Activated CD4-positive, alpha-beta T cell treated with anti-CD3 and anti-CD28 coated beads for 1 hour (primary cell): ENCODE measurements at places on chromosomes 6 and 20.

DNA sequence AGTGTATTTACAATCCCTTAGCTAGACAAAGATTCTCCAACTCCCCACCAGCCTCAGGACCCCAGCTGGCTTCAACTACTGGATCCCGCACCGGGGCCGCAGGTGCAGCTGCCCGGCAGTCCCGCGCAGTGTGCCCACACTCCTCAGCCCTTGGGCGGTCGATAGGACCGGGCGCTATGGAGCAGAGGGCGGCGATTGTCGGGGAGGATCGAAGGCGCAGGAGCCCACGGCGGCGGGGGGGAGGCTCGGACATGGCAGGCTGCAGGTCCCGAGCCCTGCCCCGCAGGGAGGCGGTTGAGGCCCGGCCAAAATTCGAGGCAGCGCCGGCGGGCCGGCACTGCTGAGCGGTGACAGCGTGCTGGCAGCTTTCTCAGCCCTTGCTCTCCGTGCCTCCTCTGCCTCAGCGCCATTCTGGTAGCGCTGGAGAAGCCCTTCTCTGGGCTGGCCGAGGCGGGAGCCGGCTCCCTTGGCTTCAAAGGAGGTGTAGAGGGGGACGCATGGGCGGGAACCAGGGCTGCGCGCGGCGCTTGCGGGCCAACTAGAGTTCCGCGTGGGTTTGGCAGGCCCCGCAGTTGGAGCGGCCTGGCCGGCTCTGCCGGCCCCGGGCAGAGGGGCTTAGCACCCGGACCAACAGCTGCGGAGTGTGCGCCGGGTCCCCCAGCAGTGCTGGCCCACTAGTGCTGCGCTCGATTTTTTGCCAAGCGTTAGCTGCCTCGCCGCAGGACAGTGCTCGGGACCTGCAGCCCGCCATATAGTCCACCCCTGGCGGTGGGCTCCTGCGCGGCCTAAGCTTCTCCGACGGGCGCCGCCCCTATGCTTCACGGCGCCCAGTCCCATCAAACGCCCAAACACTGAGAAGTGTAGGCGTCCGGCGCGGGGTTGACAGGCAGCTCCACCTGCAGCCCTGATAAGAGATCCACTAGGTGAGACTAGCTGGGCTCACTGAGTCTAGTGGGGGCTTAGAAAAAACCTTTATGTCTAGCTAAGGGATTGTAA lies 32.4 kb upstream of the KIF13A start:
- no peak for DNase-seq

- no peak for DNase-seq
These were observed 5.6 kb upstream of the TREML4 start for GRCh38 chr6:41222513-41222912.

DNA sequence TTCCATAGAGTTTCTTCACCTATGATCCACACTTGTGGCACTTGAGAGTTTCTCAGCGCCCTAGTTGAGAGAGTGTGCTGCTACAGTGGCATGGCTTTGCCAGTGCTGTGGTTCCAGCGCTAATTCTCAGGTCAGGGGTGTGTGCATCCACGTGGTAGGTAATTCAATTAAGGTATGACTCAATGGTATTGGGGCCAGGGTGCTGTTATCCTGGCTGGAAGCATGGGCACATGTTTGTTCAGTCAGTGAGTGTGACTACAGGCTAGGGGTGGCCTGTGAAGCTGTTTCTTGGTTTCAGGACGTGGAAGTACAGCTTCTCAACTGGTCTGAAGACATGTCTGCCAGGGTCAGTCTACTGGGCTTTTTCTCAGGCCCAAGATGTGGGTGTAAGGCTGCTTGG lies 3.0 kb upstream of the SEMG2 start:
- DNase-seq = no peak

GRCh38 chr6:159056003-159056402 lies 11.2 kb upstream of the TAGAP start:
- no peak for DNase-seq

DNA sequence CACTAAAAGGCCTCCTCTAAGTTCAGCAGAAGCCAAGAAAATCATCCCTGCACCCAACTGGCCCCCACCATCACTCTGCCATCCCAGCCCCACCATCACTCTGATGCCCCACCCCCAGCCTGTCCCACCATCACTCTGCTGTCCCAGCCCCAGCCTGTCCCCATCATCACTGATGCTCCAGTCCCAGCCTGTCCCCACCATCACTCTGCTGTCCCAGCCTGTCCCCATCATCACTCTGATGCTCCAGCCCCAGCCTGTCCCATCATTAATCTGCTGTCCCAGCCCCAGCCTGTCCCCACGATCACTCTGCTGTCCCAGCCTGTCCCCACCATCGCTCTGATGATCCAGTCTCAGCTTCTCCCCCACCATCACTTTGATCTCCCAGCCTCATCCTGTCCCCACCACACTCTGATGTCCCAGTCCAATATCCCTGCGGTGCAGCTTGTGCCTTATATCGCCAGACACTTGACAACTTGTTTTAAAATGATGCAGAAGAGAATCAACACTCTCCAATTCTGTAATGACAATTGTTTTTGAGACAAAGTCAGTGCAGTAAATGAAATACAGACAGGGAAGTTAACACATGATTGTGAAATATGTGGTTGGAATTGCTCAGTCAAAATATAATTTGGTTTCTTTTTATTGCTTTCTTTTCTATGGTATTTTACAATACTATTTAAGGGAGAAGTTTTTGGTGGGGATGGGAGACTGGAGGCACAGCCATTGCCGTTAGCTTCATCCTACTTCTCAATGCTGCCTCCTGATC lies 100.8 kb downstream of the TNFAIP3 start:
- no peak for DNase-seq

- DNase-seq = no peak
These were observed 125.6 kb downstream of the CDC5L start for GRCh38 chr6:44512868-44513741.

GRCh38 chr20:44981736-44982406 lies 15.6 kb downstream of the STK4 start:
- no peak for DNase-seq

GRCh38 chr20:4794846-4795245 lies 73.1 kb downstream of the PRND start:
- no peak for DNase-seq

DNA sequence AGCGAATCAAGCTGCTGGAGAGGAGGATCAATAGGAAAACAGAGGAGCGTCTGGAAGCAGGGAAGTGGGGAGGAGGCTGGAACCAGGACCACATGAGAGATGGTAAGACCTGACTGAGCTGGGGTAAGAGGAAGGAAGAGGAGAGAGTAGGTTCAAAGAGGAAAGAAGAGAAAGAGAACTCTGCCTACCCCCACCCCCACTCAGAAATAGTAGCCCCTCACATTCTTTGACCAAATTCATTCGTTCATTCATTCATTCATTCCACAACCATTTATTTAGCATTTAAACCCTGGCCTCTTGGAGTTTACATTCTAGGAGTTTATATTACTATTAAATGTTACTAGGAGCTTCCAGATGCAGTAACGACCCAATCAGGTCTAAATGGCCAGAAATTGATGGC lies 15.8 kb upstream of the HCK start:
- no peak for DNase-seq

- no peak for DNase-seq
These were observed 136.7 kb downstream of the HIVEP1 start for GRCh38 chr6:12148841-12149240.

DNA sequence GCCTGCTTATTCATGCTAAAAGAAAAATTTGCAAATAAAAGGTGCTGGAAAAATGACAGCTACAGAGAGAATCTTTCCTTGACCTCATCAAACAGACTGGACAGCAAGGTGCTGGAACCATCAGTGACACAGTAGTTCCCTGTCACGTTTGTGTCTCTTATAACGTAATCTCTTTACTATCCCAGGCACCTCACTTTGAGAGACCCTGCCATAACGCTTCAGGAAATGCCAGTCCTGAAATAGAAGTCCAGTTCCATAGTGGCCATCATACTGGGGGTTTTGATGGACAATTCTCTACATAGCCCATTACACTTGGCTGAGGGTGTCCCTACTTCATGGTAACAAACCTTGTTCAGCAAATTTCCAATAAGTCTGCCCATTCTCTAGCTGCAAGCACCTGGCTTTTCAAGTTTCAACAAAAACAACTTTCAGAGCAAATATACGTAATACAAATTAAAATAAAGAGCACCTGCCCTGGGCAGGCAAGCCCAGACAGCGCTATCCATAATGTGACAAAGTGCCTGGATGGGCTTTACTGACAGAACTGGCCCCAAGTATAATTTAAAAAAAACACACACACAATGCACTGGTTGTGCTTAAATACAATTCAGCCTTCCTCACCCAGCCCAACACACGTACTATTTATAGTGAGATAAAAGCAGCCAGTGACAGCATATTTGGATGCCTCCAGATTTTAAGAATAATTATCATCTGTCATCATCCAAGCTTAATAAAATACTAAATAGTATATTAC lies 38.7 kb downstream of the CNKSR3 start:
- DNase-seq = no peak

DNA sequence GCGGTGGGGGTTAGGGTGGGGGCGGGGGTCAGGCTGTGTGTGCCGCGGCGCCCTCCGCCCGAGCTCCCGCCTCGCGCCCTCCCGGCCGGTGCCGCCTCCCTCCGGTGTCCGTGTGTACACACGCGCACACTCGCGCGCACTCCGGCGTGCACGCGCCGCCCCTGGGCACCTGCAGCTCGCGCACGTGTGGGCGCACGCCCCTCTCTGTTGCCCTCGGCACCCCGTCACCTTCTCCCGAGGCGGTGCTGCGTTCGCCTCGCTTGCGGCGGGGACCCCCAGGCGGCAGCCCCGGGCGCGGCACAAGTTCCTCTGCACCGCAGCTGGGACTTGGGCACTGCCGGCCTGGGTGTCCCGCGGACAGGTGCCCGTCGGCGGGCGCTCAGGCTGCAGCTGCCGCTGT lies 525 bp downstream of the MACROD2 start:
- no peak for DNase-seq

DNA sequence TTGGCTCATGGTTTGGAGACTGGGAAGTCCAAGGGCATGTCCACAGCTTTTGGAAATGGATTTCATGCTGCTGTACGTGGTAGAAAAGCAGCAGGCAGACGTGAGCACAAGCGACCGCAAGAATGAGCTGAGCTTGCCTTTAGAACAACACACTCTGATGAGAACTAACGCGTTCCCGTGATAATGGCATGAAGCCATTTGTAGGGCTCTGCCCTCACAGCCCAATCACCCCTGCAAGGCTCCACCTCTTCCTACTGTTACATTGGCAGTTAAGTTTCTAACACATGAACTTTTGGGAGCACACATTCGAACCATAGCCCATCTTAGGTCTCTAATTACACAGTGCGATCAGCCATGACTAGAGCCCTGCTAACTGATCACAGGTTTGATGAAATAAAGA lies 107.5 kb upstream of the TMEM170B start:
- no peak for DNase-seq

- DNase-seq = no peak
These were observed 238.1 kb upstream of the ARID1B start for GRCh38 chr6:156538875-156539660.

DNA sequence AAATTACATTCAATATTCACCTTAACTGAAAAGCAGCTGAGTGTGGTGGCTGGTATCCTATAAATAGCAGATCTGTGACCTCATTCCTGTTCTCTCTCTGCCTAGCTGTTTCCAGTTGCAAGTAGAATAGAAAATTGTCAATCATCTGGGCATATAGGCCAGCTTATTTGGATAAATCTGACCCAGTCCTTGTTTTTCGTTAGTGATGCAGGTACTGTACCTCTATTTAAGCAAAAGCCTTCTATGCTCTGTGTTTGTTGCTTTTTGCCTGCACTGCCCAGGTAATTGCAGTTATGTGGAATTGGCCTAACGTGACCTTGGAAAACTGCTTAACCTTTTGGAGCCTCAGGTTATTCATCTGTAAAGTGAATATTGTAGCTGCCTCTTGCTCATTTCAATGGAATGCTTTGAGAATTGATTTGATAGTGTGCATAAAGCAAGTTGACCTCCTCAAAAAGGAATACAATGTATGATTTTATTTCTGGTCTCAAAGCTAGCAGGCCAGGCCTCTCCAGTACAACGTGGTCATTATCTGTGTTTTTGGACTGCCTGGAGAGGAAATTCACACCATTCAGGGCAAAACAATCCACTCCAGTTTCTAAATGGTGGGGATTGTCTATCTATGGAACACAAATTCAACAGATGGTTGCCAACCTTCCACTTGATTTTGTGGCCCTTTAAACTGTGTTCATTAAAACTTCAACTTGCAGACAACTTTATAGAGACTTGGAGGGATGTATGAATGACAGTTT lies 508.7 kb upstream of the CITED2 start:
- no peak for DNase-seq

DNA sequence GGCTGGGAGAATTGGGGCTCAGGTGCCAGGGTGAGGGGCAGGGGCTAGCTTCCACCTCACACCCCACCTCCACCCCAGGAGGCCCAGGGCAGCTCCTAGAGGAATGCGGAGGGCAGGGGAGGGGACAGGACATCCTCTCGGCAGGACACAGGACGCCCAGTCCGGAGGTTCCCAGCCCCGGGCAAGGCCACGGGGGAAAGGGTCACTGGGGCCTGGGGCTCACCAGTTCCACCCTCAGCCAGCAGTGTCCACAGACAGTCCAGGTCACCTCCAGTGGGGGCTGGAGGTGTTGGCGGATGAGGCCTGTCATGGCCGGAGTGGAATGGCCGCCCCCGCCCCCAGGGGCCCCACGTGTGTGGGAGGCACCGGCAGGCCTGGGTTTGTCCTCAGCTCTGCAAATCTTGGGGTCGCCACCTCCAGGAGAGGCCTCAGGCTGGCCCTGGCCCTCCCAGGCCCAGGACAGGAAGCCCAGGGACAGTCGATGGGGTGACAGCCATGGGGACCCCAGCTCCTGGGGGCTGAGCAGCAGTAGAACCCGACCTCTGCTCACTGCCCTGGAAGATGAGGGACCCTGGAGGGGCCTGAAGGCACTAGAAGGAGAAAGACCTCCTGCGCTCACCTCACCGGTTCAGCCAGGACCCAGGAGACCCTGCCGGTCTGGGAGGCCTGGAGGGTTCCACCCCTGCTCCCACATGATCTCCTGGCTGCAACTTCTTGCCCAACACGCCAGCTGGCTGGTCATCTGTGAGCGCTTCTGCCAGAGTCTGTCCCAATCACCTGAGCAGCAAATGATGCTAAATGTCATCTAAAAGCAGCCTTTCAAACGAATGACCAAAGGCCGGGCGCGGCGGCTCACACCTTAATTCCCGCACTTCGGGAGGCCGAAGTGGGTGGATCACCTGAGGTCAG lies 13.0 kb upstream of the ABHD16B start:
- no peak for DNase-seq

DNA sequence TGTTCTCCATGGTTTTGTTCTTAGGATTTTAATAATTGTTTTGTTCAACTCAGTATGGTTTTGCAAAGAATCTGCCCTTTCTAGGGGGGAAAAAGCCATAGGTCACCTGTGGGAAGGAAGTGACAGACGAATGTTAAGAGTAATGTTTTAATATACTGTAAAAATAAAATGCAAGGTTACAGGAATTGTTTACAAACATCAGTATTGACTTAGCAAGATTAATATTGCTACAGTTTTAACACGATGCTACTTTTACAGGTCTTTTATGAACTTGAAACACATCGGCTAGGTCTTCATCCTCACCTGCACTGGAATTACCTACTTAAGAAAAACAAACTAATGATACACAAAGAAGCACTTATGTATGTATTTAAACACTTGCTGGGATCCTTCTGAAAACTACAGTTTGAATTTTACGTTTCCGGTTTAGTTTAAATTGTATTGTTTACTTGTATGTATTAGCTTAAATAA lies 1.7 kb upstream of the NKX2-4 start:
- DNase-seq = no peak

- no peak for DNase-seq
These were observed 131.7 kb downstream of the COL21A1 start for GRCh38 chr6:56115715-56116114.

- no peak for DNase-seq
These were observed at the start of gene ZNF334 for GRCh38 chr20:46512943-46513844. Gene ZNF334 (minus strand): TSS chr20:46513559. CDS start chr20:46512102, 1,457 bp downstream.
